ENCODE measurements at places on chromosomes 4 and X.

DNA sequence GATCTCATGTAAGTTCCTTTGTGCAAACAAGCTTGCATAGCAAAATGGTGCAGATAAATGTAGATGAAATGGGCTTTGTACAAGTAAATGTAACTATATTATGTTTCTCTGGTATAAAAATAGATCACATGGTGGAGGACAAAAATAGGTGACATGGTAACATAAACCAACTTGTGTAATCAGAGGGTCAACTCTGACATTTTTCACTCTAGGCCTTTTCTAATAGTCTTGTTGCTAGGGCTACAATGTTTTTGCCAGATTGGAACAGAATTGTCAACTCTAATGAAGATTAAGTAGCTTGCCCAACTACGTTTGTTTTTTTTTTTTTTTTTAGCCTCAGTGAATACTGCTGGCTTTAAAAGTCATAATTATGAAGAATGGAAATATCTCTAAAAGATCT is 11.5 kb downstream of the MAD2L1 start:
- DNase-seq, result no peak

GRCh38 chrX:19659929-19660328 is 144.6 kb upstream of the MAP3K15 start:
- DNase-seq, result no peak

DNA sequence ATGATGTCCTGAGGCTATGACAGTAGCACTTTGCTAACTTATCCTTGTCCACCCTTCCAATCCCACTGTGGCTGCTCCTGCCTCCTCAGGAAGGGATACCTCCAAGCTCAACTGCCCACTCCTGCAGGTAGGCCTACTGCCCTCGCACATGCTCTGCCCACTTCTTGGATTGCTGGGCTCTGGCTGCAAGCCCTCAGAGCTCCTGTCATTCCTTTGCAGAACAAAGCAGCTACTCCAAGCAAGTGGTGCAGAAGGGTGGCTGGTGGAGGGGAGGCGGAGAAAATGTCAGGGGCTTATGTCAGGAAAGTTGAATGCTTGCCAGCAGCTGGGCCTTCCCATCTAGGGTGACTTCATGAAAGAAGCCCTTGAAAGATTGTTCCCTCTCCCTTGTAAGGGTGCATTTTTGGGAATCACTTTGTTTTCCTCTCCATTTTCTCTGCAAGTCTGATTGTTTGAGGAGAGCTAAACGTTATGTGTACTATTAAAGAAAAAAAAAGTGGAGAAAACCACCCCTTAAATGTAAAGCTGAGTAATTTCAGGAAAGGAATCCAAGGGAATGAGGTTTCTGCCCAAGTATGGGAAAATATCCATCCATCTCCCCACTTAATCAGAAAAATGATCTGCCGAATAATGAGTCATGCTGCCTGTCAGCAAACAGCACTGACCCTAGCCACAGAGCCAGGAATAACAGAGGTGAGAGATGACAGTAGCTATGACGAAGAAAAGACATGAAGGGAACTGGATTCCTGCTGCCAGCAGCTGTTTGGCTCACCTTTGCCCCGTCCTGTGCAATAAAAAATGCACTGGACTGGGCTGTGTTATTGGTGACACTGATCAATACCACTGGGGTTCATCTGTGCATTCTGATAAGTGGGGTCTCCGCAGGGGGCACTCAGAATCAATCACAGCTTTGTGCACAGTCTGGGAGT is 102.0 kb downstream of the RTL5 start:
- DNase-seq, result no peak

DNA sequence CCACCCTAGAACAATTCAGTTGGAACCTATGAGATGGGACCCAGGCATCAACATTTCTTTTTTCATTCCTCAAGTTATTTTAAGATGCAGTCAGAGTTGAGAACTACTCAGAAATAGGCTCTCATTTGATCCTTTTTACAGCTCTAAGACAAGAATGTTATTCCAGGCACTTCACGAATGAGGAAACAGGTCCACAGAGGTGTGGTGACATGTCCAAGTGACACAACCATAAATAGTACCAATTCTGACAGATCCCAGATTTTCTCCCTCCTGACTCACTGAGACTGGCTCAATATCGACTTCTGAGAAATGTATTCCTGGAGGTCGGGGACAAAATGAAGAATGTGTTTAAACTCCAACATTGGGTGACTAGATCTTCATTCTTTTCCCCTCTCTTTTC is 11.1 kb downstream of the TCEANC start:
- DNase-seq, result no peak

DNA sequence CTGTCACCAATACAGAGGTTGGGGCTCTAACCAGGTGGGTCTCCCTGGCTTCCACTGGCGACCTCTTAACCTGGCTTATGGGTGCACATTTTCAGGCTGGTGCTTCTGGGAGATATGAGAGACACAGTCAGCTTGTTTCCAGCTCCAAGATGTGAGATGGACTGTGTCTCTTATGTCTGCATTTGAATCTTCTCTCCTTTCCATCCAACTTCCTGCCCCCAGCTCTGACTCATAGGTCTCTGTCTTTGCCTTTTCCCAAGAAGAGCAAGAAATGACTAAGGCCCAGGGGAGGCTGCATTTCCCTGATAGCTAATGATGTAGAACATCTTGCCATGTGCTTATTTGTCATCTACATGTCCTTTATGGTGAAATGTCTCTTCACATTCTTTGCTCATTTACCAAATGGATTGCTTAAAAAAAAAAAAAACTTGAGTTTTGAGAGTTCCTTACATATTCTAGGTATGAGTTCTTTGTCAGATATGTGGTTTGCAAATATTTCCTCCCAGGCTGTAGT is 3.2 kb upstream of the UXT start:
- DNase-seq, result no peak
